ENCODE measurements at places on chromosomes 4 and X. TPM values are rescaled to one million over a fixed set of nuclear protein-coding genes. Genes with fewer than 3 reads are reported as not detected.

GRCh38 chr4:186037692-186038658 lies 31.0 kb upstream of the TLR3 start:
- 0 out of 2 replicates have a peak overlapping the region, but pooled peaks have one; percentile 60 for H3K27ac ChIP-seq
- H3K4me3 ChIP-seq = no peak overlapping the region
- no peak for DNase-seq
- peaks cover 41% of the 10 kb centered on the region for H3K36me3 ChIP-seq
- peaks cover 17% of the 10 kb centered on the region for H3K27me3 ChIP-seq

USP17L15 gene
- not detected for total RNA-seq

GRCh38 chr4:20017070-20017776 lies 234.5 kb upstream of the SLIT2 start:
- H3K36me3 ChIP-seq = no peaks in the 10 kb centered on the region
- no peak for DNase-seq
- H3K27me3 ChIP-seq = no peaks in the 10 kb centered on the region

IL13RA1 gene
- 11.1 TPM for total RNA-seq

DNA sequence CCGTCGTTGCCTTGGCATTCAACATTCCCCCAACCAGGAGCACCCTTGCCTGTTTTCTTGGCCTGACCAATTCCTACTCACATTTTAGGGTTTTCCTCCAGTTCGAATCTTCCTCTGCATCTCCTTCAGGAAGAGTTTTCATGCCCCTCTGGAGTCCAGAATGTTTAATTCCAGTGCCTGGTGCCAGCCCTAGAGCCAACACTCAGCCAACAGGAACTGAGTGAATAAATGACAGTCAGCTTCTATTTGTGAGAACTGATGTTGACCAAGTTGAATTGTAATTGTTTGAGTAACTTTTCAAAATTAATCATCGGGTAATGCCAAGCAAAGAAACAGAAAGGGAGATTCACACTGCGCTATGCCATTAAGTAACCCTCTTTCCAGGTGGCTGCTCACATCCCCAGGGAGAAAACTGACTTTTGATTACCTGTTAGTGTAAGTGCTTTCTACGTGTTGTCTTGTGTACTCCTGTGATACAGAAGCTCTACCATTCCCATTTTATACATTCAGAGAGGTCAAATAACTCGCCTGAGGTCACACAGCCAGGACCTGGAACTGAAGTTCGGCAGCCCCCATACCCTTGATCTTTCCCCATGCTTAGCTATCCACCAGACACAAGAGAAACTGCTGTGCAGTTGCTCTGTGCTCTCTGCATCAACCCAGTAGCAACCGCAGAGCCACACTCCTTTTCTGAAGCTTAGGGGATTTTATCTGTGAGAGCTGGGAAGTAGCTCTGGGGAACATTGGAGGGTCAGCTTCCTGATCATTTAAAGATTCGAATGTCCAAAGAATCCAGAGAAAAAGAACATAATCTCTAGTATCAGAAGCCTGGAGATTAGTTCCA lies 19.0 kb upstream of the SLC2A9 start:
- DNase-seq = no peak
- H3K4me3 ChIP-seq = no peak overlapping the region
- no peak overlapping the region for H3K27ac ChIP-seq
- peaks cover 7% of the 10 kb centered on the region for H3K36me3 ChIP-seq

- H3K27me3 ChIP-seq = no peaks in the 10 kb centered on the region
- H3K27ac ChIP-seq = no peak overlapping the region
- H3K4me1 ChIP-seq = peaks cover 27% of the 10 kb centered on the region
- H3K36me3 ChIP-seq = peaks cover 72% of the 10 kb centered on the region
- DNase-seq = no peak
- H3K4me3 ChIP-seq = no peak overlapping the region
These were observed 69.6 kb upstream of the MTNR1A start for GRCh38 chr4:186624951-186625350.

GRCh38 chrX:24002167-24002566 lies 24.8 kb downstream of the KLHL15 start:
- no peaks in the 10 kb centered on the region for H3K4me1 ChIP-seq
- DNase-seq = no peak
- no peak overlapping the region for H3K27ac ChIP-seq
- peaks cover 20% of the 10 kb centered on the region for H3K36me3 ChIP-seq

COL25A1 gene
- 6.6 TPM for total RNA-seq

SOWAHD gene
- 3.6 TPM for total RNA-seq

DNA sequence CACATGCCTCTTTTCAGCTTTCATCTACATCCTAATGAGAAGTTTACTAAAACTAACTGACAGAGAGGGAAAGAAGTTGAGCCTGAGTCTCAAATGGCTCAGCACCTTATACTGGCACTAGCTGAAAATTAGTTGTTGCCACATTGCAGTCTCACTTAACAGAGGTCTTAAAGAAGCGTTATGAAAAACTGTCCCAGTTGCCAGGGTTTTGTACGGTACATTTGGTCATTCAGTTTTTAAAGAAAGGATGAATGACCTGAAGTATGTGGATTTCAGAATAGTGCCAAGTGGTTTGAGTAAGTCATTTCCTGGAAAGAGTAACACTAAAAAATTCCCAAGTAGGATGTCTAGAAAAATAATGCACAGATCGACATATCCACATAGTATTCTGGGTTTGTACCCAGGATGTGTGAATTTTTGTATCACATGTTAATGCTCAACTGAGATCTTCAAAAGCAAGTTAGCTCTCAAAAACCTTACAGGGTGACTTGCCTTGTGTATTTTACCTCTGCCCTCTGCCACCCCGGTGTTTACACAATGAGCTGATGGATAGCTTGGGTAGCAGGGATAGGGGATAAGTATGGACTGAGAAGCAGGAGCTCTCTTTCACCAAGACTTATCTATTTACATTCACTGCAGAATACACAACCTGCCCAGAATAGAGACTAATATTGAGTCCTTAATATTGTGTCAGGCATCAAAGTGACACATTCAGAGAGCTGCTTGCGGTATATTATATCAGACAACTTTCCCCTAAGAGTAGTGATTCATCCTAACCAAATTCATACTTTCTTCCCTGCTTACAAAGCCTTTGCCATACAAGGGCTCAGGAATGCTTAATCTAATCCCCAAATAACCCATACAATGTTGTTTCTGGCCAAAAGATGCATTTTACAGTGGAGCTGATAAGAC lies 1075.7 kb upstream of the PABPC4L start:
- H3K4me3 ChIP-seq = no peak overlapping the region
- peaks cover 4% of the 10 kb centered on the region for H3K4me1 ChIP-seq
- no peaks in the 10 kb centered on the region for H3K27me3 ChIP-seq
- H3K27ac ChIP-seq = no peak overlapping the region
- no peak for DNase-seq
